ENCODE measurements at places on chromosomes 7 and 10.

GRCh38 chr7:55413442-55413841 lies 48.3 kb downstream of the LANCL2 start:
- no peak for DNase-seq

DNA sequence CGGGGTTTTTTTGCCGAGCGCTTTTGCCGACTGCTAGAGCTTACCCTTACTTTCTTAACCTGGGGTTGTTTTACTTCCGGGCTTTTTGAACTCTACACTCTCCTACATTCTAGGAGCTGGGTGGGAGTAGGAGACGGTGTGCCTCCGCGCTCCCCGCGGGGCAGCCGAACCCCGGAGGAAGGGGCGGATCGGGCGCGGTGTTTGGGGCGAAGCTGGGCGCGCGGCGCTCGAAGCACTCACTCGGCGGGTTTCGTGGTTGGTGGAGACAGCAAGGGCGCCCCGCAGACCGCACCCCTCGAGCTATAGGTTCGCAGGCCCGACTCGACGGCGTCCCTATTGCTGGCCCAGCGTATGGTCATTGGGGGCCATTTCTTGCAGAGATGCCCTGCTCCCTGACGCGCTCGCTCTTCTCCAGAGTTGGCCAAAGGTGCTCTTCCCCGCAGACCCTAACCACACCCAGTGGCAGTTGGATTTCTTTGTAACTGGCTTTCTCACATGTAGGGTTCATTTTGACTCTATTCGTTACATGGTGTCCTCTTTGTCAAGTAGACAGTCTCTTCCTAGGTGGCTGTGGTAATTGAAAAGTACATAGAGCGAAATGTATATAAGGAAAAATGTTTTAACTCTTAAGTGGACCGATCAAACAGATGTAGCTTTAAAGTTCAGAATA lies 364 bp downstream of the ZNF518A start:
- peak; percentile 67 for DNase-seq

DNA sequence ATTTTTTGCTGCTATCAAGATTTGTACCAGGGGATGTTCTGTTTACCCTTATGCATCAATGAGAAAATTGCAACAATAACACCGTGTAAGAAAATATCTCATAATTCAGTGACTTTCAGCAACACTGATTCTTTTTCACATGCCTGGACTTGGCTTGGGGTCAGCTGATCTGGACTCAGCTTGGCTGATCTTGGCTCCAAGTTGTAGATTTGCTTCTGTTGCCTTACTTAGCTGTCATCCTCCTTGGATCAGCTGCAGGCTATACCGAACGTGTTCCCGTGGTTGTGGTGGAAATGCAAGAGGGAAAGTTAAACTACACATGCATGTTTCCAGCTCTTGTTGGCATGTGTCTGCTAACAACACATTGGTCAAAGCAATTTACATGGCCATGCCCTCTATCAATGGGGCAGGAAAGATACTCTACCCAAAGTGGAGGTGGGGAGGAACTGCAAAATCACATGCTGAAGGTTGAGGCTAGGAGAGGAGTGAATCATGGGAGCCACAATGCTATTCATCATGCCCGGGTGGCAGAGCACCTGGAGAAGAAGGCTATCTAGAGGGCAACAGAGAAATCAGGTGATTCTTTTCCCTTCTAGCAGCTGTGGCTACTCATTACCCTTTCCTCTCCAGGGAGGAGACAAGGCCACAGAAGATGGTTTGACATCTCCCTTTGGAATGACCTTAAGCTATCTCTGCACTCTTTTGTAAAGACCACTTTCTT lies 1276.3 kb upstream of the AUTS2 start:
- no peak for DNase-seq

DNA sequence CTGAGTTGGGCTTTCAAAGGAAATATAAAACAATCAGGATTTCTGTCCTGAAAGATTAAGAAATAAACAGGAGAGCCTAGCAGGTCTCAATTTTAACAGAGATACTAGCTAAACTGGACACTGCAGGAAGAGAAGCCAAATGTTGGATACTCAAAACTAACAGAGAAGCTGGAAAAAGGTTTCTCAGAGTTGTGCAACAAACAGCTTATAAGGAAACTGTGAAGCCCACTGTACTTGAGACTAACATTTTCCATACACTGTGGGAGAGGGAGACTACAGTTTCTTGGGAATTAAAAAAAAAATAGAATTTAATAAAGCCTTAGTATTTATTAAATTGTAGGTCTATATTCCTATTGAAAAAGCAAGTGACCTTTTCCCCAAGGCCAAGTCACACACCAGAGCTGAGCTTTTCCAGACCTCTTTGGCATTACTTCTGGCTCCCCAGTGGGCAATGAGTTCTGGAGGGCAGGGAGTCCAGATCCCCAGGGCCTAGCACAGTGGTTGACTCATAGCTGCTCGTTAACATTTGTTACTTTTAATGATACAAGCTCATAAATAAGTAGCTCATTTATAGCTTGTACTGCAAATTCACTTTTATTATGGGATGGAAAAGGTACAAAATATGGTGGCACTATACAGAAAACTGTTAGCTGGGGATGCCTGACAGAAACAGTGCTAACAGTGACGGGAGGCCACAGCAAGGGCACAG lies 68.3 kb downstream of the MINDY3 start:
- DNase-seq: no peak

DNA sequence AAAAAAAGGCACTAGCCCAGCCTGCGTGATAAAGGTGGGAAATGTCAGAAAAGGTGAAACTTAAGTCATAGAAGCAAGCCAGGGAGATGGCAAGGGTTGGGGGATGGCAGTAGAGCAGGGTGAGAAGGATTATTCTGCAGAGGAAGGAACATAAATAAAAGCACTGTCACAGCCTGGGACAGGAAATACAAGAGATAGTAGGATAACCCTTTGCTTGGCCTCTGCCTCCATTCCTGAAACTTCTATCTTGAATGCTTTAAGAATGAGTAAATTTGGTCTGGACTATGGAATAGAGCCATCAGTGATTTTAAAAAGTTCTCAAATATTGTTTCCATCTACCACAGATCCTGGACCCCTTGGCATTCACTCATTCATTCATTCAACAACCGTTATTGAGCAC lies 50.0 kb downstream of the ABCC2 start:
- DNase-seq: no peak

GRCh38 chr10:86535132-86535882 lies 13.7 kb upstream of the WAPL start:
- peak; percentile 89 for DNase-seq

- no peak for DNase-seq
Observed at GRCh38 chr7:117219485-117219884, 103.4 kb downstream of the WNT2 start.

DNA sequence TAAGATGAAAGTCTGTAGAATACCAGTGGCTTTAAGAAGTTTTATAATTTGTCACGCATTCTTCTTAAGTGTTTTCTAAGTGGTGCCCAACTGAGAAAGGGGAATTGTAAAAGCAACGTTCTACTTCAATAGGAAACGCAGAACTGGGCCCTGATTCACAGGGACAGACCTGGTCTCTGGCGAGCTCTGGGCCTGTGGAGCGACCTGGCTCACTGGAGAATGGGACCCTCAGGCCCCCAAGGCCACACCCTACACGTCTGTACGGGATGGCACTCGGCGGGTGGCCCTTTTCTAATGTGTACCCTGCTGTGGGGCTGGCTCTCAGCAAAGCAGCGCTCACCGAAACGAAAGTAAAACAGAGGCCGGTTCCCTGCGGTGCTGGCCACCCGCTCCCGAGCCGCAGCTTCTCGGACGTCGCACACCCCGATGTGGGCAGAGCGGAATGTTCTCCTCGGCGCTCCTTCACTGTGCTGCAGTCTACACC lies 205.0 kb downstream of the DIP2C start:
- peak; percentile 62 for DNase-seq

DNA sequence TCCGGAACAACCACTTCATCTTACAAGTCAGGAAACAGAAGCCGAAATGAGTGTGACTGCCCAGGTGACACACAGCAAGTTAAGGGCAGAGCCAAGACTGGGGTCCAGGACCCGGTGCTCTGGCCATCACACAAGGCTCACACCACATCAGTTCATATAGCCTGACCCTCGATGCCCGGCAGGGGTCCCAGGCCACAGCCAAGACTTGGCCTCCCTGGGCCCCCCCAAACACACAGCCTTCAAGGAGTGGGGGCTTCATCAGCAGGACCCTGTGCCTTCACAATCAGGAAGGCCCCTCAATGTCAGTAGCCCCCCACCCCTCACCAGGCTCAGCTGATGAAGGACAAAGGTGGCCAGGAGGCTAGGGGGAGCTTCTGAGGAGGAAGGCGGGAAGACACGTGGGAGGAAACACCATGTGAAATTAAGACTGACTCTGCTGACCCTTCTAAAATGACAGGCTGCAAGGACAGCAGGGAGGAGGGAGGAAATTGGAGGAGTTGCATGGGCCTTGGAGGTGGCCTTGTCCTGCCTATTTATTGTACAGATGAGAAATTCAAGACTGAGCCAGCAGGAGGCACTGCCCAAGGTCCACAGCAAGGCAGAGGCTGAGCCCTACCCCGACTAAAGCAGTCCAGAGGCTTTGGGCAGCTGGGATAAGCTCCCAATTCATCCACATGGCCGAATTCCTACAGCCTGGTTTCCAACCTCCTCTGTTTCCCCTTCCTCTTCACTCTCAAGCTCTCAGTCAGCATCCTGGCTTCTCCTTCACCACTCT lies 216.1 kb upstream of the ZMIZ1 start:
- DNase-seq: no peak

GRCh38 chr7:44569959-44570358 lies 3.7 kb downstream of the DDX56 start:
- no peak for DNase-seq

DNA sequence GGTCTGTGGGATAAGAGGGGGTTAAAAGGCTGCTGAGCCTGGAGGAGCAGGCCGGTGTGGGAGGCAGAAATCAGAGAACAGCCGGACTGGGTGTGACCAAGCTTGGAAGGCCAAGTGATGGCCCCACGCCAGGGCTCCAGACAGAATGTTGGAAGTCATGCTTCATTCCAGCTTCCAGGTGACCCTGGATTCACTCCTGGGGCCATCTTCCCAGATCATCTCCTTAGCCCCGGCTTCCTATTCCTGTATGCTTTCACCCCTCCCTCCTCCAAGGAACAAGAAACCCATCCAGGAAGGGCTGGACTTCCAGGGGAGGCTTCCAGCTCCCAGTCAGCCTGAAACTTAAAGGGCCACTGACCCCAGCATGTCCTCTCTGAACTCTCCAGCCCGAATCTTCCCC lies 1.0 kb downstream of the INMT start:
- no peak for DNase-seq

- DNase-seq: no peak
Observed at GRCh38 chr7:41573862-41574261, 129.0 kb downstream of the INHBA start.

DNA sequence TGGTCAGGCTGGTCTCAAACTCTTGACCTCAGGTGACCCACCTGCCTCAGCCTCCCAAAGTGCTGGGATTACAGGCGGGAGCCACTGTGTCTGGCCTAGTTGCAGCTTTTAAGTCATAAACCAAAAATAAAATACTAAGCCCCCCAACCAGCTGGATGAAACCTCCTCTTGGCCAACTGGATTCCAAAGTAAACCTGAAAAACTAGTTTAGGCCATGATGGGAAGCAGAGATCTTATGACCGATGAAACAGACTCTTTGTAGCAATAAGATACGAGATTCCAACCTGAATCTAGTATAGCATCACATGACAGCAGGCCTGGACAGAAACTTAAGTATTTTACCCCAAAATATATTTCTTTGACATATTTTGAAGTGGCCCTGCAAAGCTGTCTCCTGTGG lies 9.1 kb upstream of the MCM10 start:
- DNase-seq: peak; percentile 54

GRCh38 chr10:77192402-77192801 lies 445.2 kb downstream of the KCNMA1 start:
- no peak for DNase-seq

DNA sequence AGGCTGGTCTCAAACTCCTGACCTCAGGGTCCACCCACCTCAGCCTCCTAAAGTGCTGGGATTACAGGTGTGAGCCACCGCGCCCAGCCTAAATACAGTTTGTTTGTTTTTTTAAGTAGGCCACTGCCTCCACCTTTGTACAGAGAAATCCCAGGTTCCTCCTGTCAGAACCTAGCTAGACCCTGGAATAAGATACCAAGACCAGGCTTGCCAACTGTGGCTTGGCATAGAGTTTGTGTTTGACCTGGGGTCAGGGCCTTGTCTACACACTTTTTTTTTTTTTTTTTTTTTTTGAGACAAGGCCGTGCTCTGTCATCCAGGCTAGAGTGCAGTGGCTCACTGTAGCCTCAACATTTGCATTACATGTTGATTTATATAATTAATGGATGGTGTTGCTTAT lies 34.3 kb upstream of the DNAH11 start:
- no peak for DNase-seq

DNA sequence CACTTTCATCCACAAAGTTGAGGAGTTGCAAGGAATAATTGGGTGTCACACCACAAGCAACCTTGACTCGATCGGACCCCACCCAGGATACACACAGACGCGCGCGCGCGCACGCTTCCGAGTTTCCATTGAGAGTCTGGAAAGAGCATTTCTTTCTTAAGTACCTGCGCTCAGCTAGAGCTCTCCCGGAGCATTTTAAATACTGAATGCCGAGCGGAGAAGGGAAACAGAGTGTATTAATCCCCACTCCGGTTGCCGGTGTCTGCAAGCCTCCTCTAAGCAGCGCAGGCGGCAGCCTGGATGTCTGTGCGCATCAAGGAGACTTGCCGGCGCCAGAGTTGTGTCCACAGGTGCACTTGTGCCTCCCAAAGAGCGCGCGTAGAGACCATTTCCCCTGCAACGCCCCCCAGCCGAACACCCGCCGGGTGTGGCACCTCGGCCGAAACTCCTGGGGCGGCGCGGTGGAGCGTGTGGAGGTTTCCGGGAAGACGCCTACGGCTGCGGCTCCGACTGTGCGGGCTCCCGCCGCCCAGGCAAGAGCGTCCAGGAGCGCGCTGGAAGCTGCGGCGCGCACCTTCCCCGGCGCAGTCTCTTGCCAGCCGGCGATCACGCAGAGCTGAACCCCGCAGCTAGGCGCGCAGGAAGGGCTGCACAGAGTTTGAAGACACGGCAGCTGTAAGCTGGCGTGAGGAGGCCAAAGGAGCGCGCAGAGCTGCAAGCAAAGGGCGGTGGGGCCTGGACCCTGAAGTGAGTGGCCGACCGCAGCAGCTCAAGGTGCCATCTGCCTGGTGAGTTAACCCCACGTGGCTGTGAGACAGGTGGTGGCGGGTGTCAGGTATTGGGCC lies 1.1 kb upstream of the FEZF1 start:
- no peak for DNase-seq

DNA sequence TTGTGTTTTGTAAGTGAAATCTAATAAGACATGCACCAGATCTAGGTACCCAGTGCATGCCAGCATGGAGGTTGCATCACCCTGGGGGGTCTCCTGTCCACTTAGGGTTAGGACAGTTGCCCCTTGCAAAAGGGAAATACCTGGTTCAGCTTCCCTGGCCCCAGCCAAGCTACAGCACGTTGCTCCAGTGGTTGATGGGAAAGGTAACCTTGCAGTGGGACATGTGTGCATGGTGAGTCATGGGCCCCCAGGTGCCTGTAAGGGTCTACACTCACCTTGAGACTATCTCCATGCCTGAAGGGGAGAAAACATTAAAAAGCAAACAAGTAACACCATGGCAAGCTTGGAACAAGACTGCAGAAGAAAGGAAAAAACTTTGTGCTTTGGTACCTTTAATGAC lies 143.9 kb downstream of the LSM5 start:
- DNase-seq: no peak

GRCh38 chr10:88012641-88013040 lies 149.2 kb downstream of the PTEN start:
- DNase-seq: no peak
